ENCODE measurements at places on chromosomes 1 and 21.

- no peak for DNase-seq
Observed at GRCh38 chr1:98421085-98421435, 240.5 kb upstream of the SNX7 start.

DNA sequence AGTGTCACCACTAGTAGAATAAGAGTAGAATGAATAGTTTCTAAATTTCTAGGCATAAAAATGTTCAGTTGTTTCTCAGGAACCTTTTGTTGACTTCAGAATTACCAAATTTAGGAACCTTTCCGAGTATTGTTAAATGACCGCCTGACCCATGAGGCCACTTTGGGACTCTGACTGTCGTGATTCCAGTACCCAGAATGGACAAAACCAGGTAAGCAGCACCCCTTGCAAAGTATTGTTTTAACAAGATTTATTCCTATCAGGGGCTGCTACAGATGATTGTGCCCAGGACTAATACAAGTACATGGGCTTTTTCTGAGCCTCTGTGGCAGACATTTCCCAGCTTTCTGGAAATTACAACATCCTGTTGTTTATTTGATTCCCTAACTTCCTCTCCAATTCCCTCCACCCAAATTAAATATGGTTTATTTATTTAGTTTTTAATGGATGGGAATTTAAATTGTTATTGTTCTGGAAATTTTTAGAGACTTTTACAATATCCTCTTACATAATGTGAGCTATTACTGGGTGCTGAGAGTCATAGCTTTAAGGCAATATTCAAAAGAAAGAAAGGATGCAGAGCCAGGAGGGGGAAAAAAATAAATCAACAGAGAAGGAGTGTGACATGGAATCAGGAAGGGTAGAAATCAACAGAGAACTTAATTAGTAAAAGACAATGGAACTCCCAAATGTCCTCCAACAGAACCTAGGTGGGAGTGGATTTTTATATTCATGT, 37.4 kb upstream of the NTPCR start:
- no peak for DNase-seq

GRCh38 chr1:12441414-12442105, 176.4 kb downstream of the DHRS3 start:
- DNase-seq: no peak

GRCh38 chr1:10901091-10901890, 104.8 kb upstream of the CASZ1 start:
- no peak for DNase-seq

DNA sequence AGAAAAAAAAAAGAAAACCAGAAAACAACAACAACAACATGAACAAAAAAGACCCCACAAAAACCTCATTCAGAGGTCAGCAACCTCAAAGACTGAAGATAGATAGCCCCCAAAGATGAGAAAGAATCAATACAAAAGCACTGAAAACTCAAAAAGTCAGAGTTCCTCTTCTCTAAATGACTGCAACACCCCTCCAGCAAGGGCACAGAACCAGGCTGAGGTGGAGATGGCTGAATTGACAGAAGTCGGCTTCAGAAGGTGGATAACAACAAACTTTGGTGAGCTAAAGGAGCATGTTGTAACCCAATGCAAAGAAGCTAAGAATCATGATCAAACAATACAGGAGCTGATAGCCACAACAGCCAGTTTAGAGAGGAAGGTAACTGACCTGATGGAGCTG, 17.0 kb downstream of the RAB3GAP2 start:
- DNase-seq: no peak

DNA sequence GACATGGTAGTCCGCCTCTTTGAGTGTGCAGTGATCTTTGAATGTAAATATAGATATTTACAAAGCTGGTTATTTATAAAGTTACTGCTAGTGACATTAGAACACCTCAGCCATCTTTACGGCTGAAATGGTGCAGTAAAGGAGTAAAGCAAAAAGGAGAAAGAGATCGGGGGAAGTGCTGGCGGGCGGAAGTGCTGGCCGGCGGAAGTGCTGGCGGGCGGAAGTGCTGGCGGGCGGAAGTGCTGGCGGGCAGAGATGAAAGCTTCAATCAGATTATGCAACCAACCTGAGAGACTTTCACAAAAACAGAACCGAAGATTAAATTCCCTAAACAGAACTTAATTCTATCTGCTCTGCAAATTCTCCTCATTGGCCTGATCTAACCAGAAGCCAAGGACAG, 1.4 kb upstream of the OR14A16 start:
- DNase-seq: no peak

DNA sequence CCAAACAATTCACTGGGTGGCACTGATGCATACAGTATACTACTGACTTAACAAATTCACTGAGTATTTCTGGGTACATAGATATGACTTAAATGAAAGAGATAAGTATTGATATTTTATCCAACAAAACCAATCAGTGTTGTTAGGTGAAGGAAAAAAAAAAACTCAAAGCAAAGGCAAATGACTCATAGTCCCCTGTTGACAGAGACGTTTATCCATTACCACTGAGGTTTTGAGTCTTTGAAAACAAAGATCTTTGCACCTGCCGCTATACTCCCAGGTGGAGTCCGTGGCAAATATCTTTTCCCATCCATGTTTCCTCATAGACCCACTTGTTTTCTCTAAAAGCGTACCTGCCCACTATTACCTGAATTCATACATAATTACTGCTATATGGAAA, 18.4 kb downstream of the DYNLT5 start:
- DNase-seq: no peak

GRCh38 chr1:99139876-99140275, 124.4 kb upstream of the PLPPR4 start:
- no peak for DNase-seq

DNA sequence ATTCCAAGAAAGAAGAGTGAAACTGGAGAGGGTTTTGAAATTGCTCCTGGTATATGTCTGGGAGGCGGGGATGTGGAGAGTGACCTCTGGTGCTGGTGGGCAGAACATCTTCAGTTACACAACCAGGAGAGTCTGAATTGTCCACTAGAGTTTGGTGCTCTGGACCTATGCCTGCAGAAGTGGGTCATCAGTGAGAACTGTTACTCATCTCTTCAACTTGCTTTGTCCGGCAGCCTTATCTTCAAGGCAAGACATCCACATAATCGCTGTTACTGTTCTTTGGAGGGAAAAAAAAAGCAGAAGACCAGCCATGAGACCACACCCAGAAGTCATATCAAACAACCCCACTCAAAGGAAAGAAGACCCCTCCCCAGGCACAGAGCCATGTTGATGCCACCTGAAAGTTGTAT, 14.9 kb downstream of the SH2D1B start:
- no peak for DNase-seq

DNA sequence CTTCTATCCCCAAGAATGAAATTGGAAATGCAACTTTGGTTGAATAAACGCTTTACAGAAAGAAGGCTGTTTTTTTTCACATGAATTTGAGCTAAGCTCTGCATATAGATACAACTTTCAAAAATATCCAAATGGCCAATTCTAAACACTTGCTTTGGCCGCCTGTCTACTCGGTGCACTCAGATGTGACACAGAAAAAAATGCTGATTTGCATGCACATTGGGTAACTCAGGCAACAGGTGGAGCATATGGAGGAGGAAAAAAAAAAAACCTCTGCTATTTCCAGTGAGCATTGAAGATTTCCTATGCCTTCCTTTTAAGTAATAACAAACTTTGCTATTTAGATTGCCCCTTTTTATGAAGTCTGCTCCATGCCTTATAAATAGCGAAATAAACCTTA, 262.5 kb downstream of the GRIK1 start:
- DNase-seq: no peak

GRCh38 chr21:34844013-34844923, 175.5 kb downstream of the CLIC6 start:
- no peak for DNase-seq

DNA sequence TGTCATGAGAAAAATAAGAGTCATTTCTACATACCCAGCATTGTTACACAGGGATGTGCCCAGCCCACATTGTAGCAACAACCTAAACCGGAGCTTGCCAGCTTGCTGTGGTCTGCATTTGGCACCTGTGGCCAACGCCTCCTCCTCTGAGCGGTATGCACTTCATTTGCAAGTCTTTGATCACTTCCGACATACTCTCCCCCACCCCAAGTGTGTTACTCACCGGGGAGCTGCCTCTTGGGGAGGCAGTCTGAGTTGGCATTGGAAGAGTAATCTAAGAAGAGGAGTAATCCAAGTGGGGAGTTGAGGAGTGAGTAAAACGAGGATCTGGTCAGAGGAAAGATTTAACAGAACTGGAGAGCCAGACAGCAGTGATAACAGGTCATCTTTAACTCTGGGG, 3.8 kb downstream of the BCL9 start:
- no peak for DNase-seq

DNA sequence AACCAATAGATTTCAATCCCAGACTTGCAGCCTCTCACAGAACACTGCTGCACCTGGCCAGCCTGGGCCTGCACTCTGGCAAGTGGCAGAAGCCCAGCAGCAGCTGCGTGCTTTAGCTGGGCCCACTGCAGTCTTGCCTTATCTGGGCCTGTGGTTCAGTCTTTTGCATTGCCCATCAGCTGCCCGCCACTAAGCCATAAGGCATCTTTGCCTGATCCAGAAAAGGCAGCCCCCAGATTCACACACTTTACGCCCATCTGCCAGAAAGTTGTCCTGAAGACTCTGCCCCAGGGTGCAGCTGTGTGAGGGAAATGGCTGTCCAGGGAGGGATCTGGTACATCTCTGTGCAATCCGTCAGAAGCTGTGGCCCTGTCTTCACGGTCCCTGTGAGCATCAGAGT, 217.0 kb downstream of the DNAH14 start:
- DNase-seq: no peak

- DNase-seq: no peak
Observed at GRCh38 chr1:54400329-54400728, 5.9 kb downstream of the SSBP3 start.

DNA sequence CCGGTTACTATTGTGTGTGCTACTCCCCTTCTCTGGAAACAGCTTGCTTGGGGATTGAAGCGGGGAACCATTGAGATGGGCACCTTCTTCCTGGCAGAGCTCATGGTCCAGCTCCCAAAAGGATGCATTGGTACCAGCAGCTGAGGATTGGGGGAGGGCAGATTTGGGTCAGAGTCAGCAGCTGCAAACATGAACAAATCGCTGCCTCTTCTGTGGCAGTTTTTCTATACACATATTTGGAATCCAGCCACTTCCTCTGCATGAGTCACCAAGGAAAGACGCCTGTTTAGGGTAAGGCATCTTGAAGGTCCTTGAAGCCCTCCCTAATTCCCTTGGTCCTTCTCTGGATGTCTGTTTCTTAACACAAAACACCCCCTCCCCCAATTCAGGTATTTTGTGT, 104.7 kb downstream of the DAB1 start:
- DNase-seq: no peak

DNA sequence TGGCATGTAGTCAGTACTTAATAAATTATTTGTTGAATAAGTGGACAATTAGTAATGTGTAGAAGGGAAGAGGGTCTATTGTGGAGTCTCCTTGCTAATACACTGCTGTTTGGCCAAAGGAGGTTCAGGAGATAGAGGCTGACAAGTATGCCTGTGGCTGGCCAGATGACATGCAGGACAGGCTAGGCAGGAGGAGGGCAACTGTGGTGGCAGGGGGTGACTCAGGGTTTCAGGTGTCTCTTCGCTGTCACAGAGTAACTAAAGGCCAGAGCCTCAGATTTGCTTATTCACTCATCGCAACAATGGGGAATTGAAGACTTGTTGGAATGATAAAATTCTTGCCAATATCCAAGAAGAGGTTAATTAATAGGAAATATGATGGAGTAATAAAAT, 33.1 kb downstream of the THRAP3 start:
- no peak for DNase-seq

- no peak for DNase-seq
Observed at GRCh38 chr1:86546787-86547221, at the start of gene CLCA4. TSS of gene CLCA4 (plus strand) at chr1:86547078. CDS start at chr1:86547120, 42 bp downstream.

Data from D721Med (cell line).